Right lobe of liver (tissue), 6 donors: ENCODE measurements at places on chromosomes 6 and 20. TPM values are rescaled to one million over a fixed set of nuclear protein-coding genes. Genes with fewer than 3 reads are reported as not detected.

Gene PPIL6
- 0.12 TPM for total RNA-seq

Gene MYBL2
- 0.44 TPM for total RNA-seq

Gene XKR7
- not detected for total RNA-seq

Gene SLC13A3
- total RNA-seq, result 6.9 TPM

Gene COL20A1
- not detected for total RNA-seq

Gene FAM162B
- total RNA-seq, result not detected

Gene LSM14B
- total RNA-seq, result 19.8 TPM

DNA sequence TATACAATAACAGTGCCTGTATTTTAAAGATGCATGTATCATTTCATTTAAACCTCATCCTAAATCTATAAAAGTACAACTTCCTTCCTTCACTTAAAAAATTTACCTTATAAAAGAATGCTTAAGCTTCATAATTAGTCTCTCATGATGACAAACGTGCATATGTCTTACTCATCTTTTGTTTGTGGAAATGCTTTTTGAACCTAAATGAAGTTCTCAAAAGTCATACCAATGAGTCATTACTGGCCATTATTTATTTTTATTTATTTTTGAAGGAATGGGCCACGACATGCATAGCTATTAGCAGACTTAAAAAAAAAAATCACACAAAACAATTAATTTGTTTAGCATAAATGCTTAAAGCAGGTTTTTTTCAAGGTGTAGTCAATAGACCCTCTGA lies 3.7 kb downstream of the TFB1M start:
- no peaks in the 10 kb centered on the region for H3K27me3 ChIP-seq
- H3K27ac ChIP-seq, result no peak overlapping the region
- H3K4me1 ChIP-seq, result peaks cover 13% of the 10 kb centered on the region
- no peak overlapping the region for H3K4me3 ChIP-seq
- H3K36me3 ChIP-seq, result peaks cover 6% of the 10 kb centered on the region

- peak; percentile 44 for DNase-seq
- H3K4me1 ChIP-seq, result peaks cover 49% of the 10 kb centered on the region
- H3K36me3 ChIP-seq, result no peaks in the 10 kb centered on the region
Observed at GRCh38 chr20:25539742-25540672, 45.3 kb downstream of the NINL start.

DNA sequence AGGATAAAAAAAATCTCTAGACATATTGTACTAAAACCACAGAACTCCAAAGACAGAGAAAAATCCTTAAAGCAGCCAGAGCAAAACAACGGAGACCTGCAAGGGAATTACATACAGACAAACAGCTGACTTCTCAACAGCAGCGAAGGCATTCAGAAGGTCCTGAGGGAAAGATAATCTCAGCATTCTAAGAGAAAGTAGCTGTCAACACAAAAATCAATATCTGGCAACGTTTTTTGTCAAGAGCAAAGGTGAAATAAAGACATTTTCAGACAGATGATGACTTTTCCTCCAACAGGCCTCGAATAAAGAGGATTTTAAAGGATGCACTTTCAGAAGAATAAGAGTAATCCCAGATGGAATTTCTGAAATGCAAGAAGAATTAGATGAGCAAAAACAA lies 6.1 kb upstream of the SCGN start:
- no peaks in the 10 kb centered on the region for H3K4me1 ChIP-seq
- H3K27ac ChIP-seq, result no peak overlapping the region
- H3K27me3 ChIP-seq, result no peaks in the 10 kb centered on the region
- H3K4me3 ChIP-seq, result no peak overlapping the region
- DNase-seq, result no peak

DNA sequence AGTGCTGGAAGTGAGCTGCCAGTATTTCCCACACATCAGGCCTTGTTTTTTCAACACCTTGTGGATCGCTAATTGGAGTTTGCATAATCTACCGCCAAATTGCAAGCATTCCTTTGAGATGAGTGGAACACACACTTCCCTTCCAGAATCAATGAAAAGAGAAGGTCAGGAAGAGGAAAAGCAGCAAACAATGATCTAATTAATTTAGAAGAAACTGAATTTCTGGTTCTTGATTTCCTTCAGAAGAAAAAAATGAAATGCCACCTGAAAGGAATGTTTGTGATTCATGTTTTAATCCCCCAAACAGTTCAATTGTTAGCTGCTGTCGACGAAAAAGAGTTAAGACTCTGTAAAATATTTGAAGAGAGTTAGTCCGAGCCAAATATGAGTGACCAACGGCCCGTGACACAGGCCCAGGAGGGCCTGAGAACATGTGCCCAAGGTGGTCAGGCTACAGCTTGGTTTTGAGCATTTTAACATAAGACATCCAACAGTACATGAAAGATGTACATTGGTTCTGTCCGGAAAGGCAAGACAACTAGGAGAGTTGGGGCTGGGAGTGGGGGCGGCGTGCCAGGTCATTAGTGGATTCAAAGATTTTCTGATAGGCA lies 182.3 kb downstream of the MTFR2 start:
- H3K4me3 ChIP-seq, result no peak overlapping the region
- no peaks in the 10 kb centered on the region for H3K4me1 ChIP-seq
- H3K27ac ChIP-seq, result no peak overlapping the region
- no peaks in the 10 kb centered on the region for H3K27me3 ChIP-seq

- H3K4me1 ChIP-seq, result no peaks in the 10 kb centered on the region
- no peak for DNase-seq
- H3K36me3 ChIP-seq, result no peaks in the 10 kb centered on the region
- no peak overlapping the region for H3K4me3 ChIP-seq
Observed at GRCh38 chr20:6420336-6420735, 297.5 kb upstream of the FERMT1 start.

GRCh38 chr20:36084897-36085613 lies 69.5 kb upstream of the EPB41L1 start:
- no peaks in the 10 kb centered on the region for H3K27me3 ChIP-seq
- H3K4me3 ChIP-seq, result no peak overlapping the region

DNA sequence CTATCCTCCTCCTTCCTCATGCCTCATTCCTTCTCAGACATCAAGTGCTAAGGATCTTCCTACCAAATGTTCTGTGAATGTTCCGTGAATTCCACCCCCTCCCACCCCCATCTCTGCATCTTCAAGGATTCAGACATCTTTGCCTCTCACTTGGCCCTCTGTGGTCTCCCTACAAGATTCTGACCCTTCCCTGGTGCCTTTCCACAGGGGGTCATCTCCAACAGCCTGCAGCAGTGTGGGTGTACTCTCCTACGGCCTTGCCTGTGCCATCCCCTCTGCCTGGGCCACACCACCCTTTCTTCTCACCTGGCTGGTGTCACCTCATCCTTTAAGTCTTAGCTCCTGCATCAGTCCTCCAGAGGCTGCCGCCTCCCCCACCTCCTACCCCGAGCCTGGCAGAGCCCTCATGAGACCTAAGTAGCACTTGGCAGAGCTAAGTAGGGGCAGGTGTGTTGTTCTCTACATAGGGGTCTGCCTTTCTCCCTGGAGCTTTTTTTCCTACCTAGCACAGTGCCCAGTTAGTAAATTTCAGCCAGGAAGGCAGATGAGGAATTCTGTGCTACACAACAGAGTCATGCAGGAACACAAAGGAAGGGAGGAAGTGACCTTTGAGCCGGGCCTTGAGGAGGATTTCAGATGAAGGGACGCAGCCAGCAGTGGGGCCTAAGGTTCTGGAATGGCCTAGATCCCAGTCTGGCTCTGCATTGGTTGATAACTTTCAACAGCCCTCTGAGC lies 43.1 kb downstream of the TM9SF4 start:
- H3K27ac ChIP-seq, result no peak overlapping the region
- no peaks in the 10 kb centered on the region for H3K36me3 ChIP-seq

DNA sequence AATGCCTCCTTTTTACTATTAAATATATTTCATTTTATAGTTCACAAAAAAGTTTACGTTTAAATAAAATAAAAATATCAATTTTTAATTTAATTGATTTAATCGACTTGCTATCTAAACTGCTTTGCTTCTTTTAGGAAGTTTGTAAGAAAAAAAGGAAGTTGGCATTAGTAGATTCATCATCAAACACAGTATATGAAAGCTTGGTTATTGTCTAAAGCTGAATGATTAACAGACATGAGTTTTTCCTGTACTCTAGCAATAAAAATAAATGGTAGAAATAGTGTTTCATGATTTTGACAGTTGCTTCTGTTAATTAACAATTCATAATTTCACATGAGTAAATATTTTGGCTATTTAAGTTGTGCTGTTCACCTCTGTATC lies 1285.5 kb upstream of the GJE1 start:
- H3K4me3 ChIP-seq, result no peak overlapping the region
- no peaks in the 10 kb centered on the region for H3K36me3 ChIP-seq
- H3K27ac ChIP-seq, result no peak overlapping the region
- no peaks in the 10 kb centered on the region for H3K27me3 ChIP-seq
- DNase-seq, result no peak

- DNase-seq, result peak; percentile 64
- H3K4me3 ChIP-seq, result no peak overlapping the region
- H3K4me1 ChIP-seq, result no peaks in the 10 kb centered on the region
Observed at GRCh38 chr6:5030596-5031136, 26.8 kb upstream of the RPP40 start.

- H3K27me3 ChIP-seq, result no peaks in the 10 kb centered on the region
- no peaks in the 10 kb centered on the region for H3K36me3 ChIP-seq
- no peak overlapping the region for H3K4me3 ChIP-seq
- H3K4me1 ChIP-seq, result no peaks in the 10 kb centered on the region
Observed at GRCh38 chr6:41214559-41215238, 13.4 kb upstream of the TREML4 start.

GRCh38 chr20:56181583-56181982 lies 66.9 kb upstream of the MC3R start:
- H3K27me3 ChIP-seq, result no peaks in the 10 kb centered on the region
- no peak overlapping the region for H3K4me3 ChIP-seq
- no peak for DNase-seq
- no peaks in the 10 kb centered on the region for H3K36me3 ChIP-seq
- no peak overlapping the region for H3K27ac ChIP-seq
- H3K4me1 ChIP-seq, result no peaks in the 10 kb centered on the region

DNA sequence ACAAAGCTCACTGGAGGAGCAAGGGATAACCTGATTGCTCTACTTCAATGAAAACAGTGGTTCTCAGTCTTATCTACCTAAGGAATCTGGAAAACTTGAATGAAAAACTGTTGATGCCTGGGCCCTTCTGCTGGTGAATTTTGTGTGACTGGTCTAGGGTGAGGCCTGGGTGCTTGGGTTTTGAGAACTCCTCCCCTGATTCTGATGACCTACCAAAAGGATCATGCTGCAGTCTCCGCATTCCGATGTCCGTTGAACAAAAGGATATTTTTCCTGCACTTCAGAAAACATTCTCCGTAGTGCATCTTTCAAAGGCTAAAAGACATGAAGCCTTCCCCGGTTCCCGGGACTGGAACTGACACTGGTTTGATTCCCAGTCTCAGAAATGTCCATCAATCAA lies 157.9 kb downstream of the SYNDIG1 start:
- no peaks in the 10 kb centered on the region for H3K36me3 ChIP-seq
- no peak overlapping the region for H3K4me3 ChIP-seq
- no peaks in the 10 kb centered on the region for H3K4me1 ChIP-seq
- H3K27me3 ChIP-seq, result no peaks in the 10 kb centered on the region
- no peak for DNase-seq
- no peak overlapping the region for H3K27ac ChIP-seq

DNA sequence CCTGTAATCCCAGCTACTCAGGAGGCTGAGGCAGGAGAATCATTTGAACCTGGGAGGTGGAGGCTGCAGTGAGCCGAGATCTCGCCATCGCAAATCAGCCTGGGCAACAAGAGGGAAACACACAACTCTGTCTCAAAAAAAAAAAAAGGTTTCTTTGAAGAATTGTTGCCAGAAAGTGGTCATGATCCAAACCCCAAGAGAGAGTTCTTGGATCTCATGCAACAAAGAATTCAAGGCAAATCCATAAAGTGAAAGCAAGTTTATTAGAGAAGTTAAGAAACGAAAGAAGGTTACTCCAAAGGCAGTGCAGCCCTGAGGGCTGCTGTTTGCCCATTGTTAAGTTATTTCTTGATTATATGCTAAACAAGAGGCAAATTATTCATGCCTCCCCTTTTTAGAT lies 14.5 kb upstream of the KIFC1 start:
- no peaks in the 10 kb centered on the region for H3K36me3 ChIP-seq
- peaks cover 4% of the 10 kb centered on the region for H3K4me1 ChIP-seq
- H3K27ac ChIP-seq, result no peak overlapping the region
- no peaks in the 10 kb centered on the region for H3K27me3 ChIP-seq
- H3K4me3 ChIP-seq, result no peak overlapping the region

DNA sequence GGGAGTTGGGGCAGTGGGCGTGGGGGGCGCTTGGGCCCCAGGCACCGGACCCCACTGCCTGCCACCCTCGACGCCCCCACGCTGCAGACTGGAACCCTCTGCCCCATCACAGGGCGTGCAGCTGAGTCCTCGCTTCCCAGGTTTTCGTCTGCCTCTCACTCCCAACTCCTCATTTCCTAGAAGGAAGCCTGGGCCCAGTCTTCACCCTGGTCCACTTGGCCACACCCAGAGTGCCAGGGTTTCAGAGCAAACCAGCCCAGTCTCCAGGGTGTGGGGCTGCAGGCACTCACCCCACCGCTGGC lies 30.3 kb downstream of the FRMD1 start:
- no peak overlapping the region for H3K27ac ChIP-seq
- no peaks in the 10 kb centered on the region for H3K36me3 ChIP-seq
- H3K27me3 ChIP-seq, result no peaks in the 10 kb centered on the region
- peak; percentile 47 for DNase-seq

- H3K4me3 ChIP-seq, result no peak overlapping the region
- H3K4me1 ChIP-seq, result no peaks in the 10 kb centered on the region
- H3K27ac ChIP-seq, result no peak overlapping the region
- no peaks in the 10 kb centered on the region for H3K36me3 ChIP-seq
- DNase-seq, result no peak
Observed at GRCh38 chr6:163637524-163637923, 223.0 kb downstream of the QKI start.

GRCh38 chr20:31675828-31676608 lies 38.3 kb downstream of the COX4I2 start:
- no peak overlapping the region for H3K4me3 ChIP-seq
- H3K36me3 ChIP-seq, result no peaks in the 10 kb centered on the region
- H3K27ac ChIP-seq, result peak overlapping the region; percentile 79
- DNase-seq, result no peak

- H3K27ac ChIP-seq, result no peak overlapping the region
- H3K27me3 ChIP-seq, result no peaks in the 10 kb centered on the region
- no peaks in the 10 kb centered on the region for H3K4me1 ChIP-seq
Observed at GRCh38 chr6:155647354-155647753, 191.7 kb upstream of the NOX3 start.

DNA sequence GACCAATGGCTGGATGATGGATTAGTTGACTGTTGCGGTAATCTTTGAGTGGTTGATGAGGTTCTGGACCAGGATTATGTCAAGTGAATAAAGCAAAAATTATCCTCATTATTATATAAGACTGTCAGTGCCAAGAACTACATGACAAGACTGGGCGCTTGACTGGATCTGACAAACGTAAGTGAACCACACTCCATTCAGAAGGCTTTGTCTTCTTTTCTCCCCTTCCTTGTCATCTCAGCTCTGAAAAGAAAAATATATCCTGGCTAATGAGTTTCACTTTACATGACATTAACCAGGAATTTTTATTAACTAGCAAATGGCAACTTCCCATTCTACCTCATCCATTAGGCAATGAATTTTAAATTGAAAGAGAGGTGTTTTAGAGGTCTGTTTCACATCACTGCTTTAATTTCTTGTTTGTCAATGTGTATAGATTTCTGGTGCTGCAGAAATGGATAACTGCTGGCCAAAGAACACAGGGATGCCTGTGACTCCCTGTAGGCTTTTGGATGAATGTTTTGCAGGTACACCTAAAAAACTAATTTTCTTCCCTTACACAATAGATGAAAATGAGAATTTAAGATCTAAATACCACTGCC lies 150.1 kb downstream of the ELOVL4 start:
- H3K4me3 ChIP-seq, result no peak overlapping the region
- no peaks in the 10 kb centered on the region for H3K36me3 ChIP-seq

GRCh38 chr6:157229713-157230112 lies 93.6 kb downstream of the TMEM242 start:
- no peak overlapping the region for H3K27ac ChIP-seq
- no peak for DNase-seq
- H3K4me3 ChIP-seq, result no peak overlapping the region
